ENCODE measurements at places on chromosomes 11 and 22. TPM values are rescaled to one million over a fixed set of nuclear protein-coding genes. Genes with fewer than 3 reads are reported as not detected.
A peak's percentile ranks its signal among the peaks of the same experiment; 100 is the strongest.

DNA sequence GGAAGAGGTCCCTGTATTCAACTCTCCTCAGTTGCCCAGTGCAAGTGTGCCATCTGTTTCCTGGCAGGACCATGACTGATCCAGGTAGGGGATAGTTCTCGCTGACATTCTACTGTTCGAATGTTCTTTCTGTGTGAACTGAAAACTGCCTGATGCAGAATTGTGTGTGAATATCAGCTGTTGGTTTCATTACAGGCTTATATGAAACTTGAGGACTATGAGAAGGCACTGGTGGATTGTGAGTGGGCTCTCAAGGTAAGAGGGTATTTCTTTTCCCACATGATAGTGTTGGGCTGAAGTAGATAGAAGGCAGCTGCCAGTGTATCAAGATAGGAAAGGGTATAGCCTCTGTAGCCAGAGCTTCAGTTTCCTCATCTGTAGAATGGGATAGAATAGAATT, 15.3 kb downstream of the TTC12 start:
- H3K27me3 ChIP-seq: no peaks in the 10 kb centered on the region
- no peak for DNase-seq
- no peak overlapping the region for H3K4me3 ChIP-seq
- no peak overlapping the region for H3K27ac ChIP-seq
- H3K4me1 ChIP-seq: no peaks in the 10 kb centered on the region

GRCh38 chr11:134248910-134249480, 4.2 kb downstream of the THYN1 start:
- no peak for DNase-seq
- H3K4me1 ChIP-seq: peaks cover 10% of the 10 kb centered on the region
- no peaks in the 10 kb centered on the region for H3K27me3 ChIP-seq
- H3K4me3 ChIP-seq: no peak overlapping the region

DNA sequence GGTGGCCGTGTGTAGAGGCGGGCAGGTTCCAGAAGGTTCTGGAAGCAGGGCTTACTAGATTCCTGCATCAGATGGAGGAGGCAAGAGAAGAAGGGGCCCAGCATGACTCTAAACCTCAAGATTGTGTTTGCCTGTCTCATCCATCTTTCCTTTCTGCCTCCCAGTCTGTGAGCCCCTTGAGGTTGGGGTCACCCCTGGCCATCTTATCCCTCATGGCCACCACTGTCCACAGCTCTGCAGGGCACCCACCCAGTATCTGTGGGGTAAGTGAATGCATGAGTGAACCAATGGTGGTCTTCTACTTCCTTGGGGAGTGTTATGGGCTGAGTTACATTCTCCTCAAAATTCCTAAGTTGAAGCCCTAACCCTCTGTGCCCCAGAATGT, 79.3 kb downstream of the MYEOV start:
- H3K27me3 ChIP-seq: no peaks in the 10 kb centered on the region
- no peaks in the 10 kb centered on the region for H3K36me3 ChIP-seq
- DNase-seq: no peak
- H3K4me3 ChIP-seq: no peak overlapping the region
- H3K4me1 ChIP-seq: no peaks in the 10 kb centered on the region

DNA sequence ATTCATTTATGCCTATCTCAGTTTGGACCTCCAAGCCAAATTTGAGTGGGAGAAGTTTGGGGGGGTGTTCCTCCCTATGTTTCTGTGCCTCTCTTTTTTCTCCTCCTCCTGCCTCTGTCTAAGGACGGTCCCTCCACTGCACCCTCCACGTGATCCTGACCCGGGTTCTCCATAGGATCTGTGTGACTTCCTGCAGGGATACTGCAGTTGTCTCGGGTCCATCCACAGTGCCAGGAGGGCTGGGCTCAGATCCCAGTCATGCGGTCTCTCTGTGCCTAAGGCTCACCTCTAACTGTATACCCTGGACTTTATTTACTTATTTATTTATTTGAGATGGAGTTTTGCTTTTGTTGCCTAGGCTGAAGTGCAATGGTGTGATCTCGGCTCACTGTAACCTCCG, 1354.5 kb downstream of the BRD1 start:
- no peaks in the 10 kb centered on the region for H3K27me3 ChIP-seq
- H3K36me3 ChIP-seq: no peaks in the 10 kb centered on the region
- no peak overlapping the region for H3K27ac ChIP-seq
- H3K4me1 ChIP-seq: no peaks in the 10 kb centered on the region

DNA sequence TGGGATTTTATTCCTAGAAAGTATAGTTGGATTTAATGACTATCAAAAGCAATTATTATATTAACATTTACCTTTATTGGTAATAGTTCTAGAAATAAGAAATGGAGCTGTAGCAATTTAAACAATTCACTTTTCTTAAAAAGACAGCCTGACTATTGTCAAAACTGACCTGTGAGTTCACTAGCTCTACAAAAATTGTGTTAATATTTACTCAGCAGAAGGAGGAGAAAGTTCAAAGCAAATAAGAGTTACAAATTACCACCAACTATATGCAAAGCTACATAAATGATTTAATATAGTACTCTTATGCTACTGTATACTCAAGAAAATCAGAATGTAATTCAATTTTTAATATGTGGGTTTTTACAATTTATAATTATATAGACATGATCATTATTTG, 310.0 kb downstream of the DCDC1 start:
- H3K27ac ChIP-seq: no peak overlapping the region
- H3K36me3 ChIP-seq: no peaks in the 10 kb centered on the region
- H3K4me1 ChIP-seq: no peaks in the 10 kb centered on the region
- DNase-seq: no peak
- H3K4me3 ChIP-seq: no peak overlapping the region
- no peaks in the 10 kb centered on the region for H3K27me3 ChIP-seq

DNA sequence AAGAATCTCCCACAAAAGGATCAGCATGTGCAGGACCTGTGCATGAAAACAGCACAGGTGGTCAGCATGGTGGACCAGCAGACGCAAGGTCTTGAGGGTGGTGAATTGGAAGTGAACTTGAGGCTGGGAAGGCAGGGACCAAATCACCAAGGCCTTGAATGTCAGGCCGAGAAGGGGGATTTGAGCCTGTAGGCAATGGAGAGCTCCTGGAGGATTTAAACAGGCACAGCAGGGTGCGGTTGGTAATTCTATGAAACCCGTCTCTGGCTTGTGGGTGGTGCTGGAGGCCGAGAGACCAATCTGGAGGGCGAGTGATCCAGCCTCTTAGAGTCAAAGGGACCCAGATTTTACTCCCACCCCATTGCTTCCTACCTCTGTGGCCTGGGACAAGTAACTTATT, 2.4 kb downstream of the TSKU start:
- peaks cover 12% of the 10 kb centered on the region for H3K4me1 ChIP-seq
- no peaks in the 10 kb centered on the region for H3K36me3 ChIP-seq
- H3K27me3 ChIP-seq: peaks cover 9% of the 10 kb centered on the region

GRCh38 chr11:45655347-45655756, 10.1 kb downstream of the CHST1 start:
- H3K36me3 ChIP-seq: no peaks in the 10 kb centered on the region
- peaks cover 2% of the 10 kb centered on the region for H3K27me3 ChIP-seq
- peaks cover 18% of the 10 kb centered on the region for H3K4me1 ChIP-seq
- peak; percentile 72 for DNase-seq
- H3K27ac ChIP-seq: no peak overlapping the region

DNA sequence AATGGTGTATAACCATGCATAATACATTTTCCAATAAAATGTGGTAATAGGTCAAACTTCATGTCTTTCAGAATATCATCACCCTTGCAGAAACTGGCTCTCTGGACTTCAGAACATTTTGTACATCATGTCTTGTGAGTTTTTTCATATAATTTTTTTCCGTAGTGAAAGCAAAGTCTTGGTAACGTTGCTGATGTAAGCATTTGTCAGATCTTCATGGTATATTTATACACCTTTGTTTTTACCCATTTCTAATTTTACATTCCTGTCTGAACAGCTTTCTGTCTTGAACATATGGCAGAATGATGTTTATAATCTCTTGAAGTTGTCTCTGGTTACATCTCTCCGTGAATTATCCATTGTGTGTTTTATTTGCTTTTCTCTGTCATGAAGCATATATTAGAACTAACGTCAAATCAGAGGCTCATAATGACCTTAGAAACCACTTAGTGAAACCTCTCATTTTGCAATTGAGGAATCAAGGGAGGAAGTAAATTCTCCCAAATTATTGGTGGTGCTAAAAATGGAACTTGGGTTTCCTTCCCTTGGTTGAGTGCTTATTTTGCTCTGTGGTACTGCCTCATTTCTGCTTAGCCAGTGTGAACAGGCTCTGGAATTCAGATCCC, 37.4 kb downstream of the CSRP3 start:
- H3K27ac ChIP-seq: no peak overlapping the region
- H3K36me3 ChIP-seq: peaks cover 56% of the 10 kb centered on the region
- no peaks in the 10 kb centered on the region for H3K4me1 ChIP-seq
- DNase-seq: no peak

DNA sequence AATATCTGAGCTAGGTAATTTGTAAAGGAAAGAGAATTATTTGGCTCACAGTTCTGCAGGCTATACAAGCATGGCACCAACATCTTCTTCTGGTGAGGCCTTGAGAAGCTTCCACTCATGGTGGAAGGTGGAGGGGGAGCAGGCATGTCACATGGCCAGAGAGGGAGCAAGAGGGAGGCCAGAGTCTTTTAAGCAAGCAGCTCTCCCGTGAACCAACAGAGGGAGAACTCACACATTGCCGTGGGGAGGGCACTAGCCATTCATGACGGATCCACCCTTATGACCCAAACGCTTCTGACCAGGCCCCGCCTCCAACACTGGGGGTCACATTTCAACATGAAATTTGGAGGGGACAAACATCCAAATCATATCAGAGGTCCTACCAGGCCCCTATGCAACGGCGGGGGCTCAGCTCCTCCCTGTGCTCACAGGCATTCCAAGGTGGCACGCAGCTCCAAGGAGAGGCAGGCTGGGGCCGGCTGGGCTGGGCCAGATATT, 4.6 kb downstream of the C11orf96 start:
- H3K27me3 ChIP-seq: peaks cover 21% of the 10 kb centered on the region
- H3K4me3 ChIP-seq: no peak overlapping the region
- H3K36me3 ChIP-seq: no peaks in the 10 kb centered on the region
- H3K27ac ChIP-seq: no peak overlapping the region
- peaks cover 24% of the 10 kb centered on the region for H3K4me1 ChIP-seq

DNA sequence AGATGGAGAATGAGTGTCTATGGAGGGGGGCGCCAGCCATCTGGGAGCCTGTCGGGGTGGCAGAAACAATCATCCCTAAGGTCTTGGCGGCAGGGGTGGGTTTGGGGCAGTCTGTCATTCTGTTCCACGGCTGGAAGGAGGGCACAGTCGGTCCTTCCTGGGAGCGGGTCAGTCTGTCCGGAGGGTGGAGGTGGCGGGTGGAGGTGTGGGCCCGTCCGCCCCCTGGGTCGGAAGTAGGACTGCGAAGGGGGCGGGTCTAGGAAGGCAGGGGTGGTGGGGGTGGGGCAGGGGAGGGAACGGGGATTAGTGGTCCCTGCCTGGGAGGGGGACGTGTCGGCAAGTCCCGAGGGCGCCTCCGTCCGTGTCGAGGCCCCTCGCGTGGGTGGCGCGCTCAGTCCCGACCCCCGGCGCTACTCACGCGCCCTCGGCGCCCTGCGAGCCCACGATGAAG, 461 bp downstream of the TBC1D10A start:
- no peak overlapping the region for H3K27ac ChIP-seq
- no peaks in the 10 kb centered on the region for H3K27me3 ChIP-seq
- H3K4me1 ChIP-seq: peaks cover 48% of the 10 kb centered on the region

DNA sequence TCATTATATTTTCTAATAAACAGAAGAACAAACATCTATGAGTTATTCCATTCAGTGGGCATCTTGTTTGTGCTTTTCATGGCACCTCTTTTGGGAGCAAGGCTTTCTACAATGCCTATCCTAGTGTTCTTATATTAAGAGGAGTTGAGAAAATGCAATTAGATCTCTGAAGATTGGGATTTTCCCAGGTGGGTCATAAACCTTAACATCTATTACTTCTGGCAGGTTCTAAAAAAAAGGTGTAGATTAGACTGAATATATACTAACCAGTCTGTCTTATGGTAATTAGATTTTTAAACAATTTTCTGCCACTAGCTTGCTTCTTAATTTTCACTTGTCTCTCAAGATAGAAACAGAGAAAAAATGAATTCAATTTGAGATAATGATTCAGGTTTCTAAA, 128.3 kb downstream of the NAV2 start:
- H3K4me1 ChIP-seq: no peaks in the 10 kb centered on the region
- DNase-seq: no peak
- no peak overlapping the region for H3K4me3 ChIP-seq
- no peaks in the 10 kb centered on the region for H3K27me3 ChIP-seq
- no peaks in the 10 kb centered on the region for H3K36me3 ChIP-seq

DNA sequence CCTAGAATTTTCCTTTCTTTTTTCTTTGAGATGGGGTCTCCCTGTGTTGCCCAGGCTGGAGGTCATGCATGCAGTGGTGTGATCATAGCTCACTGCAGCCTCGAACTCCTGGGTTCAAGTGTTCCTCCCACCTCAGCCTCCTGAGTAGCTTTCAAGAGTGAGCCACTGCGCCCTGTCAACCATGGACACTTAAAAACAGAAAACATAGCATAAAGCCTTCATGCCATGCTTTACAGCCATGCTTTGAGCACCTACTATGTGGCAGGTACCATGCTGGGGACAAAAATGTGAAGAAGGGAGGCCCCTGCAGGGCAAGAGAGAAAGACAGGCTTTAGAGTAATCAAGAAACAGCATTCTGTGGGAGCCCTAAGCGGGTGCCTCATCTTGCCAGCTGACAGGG, 13.7 kb upstream of the GNB1L start:
- H3K4me3 ChIP-seq: no peak overlapping the region
- H3K36me3 ChIP-seq: no peaks in the 10 kb centered on the region
- H3K27me3 ChIP-seq: no peaks in the 10 kb centered on the region
- no peak for DNase-seq
- H3K4me1 ChIP-seq: no peaks in the 10 kb centered on the region
- H3K27ac ChIP-seq: no peak overlapping the region

Gene DCHS1
- 1.0 TPM for total RNA-seq

Gene GAB2
- 8.1 TPM for total RNA-seq

Gene PLAAT2
- 4.6 TPM for total RNA-seq

Gene FAM83F
- total RNA-seq: 7.5 TPM
